GM12865 (cell line): ENCODE measurements at places on chromosomes 16 and 17.
A peak's percentile ranks its signal among the peaks of the same experiment; 100 is the strongest.

DNA sequence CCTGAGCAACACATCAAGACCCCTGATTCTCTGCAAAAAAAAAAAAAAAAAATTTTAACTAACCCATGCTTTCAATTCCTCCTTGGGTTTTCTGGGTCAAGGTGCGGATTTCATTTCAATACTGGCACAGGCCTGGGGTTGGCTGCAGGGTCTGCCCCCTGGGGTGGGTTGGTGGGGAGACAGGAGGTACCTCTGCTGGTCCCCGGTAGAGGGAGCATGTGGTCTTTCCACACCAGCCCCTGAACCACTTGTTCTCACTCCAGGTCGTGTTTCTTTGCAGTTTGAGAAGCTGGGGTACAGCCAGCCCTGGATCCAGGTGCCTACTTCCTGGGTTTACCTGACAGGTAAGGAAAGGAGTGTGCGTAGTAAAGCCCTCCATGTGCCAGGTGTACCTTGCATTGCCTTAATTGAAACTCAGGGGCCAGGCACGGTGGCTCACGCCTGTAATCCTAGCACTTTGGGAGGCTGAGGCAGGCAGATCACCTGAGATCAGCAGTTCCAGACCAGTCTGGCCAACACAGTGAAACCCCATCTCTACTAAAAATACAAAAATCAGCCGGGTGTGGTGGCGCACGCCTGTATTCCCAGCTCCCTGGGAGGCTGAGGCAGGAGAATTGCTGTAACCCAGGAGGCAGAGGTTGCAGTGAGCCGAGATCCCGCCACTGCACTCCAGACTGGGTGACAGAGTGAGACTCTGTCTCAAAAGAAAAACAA lies 21.8 kb downstream of the SDR42E2 start:
- DNase-seq: peak; percentile 46

DNA sequence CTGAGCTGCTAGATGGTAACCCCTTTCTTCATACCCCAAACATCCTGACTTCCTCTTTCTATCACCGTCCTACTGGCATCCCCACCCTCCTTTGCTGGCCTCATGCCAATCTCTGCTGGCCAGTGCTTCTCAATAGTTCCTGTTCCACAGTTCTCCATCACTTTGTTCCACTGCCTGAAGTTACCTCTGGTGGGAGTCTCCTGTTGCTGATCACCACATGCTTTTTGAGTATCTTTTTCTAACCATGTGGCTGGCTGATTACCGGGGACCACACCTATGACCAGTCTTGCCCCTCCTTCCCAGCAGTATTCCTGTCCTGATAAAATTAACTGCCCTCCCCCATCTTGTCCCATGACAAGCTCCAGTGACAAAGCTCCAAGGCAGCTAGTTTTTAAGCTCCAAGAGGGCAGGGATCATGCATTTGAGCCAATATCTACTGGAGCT lies 380.4 kb upstream of the CCL2 start:
- DNase-seq: no peak

DNA sequence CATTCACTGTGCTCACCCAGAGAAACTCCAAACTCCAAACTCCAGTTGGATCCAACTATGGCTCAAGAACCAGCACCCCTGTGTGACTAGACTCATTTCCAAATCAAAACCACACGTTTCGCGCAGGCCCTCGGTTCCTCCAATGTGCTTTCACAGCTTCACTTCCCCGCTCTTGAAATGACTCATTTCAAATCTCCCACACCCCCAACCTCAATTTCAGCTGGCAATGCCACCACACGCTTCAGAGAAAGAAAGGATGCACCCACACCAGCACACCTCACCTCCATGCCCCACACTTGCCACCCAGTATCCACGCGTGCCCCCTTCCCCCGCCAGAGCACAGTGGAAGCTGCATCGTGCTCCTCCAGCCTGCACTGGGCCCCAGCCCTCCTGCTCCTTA lies 9.0 kb downstream of the TMEM92 start:
- peak; percentile 85 for DNase-seq

DNA sequence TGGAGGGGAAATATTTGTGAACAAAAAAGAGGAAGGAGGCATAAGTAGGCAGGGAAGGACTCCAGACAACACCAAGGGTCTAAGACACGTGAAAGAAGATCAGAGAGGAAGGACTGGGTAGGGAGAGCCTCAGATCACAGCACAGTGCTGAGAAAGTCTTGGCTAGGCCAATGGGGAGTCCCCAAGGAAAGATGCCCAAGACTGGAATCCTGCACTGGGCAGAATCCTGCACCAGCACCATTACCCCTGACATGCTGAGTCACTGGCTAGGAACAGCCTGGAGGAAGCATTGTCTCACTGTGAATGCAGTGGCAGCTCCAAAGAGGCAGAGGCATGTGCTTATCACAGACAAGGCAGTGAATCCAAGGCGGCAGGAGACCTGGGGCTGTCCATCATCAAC lies 19.2 kb downstream of the CLEC19A start:
- DNase-seq: no peak

DNA sequence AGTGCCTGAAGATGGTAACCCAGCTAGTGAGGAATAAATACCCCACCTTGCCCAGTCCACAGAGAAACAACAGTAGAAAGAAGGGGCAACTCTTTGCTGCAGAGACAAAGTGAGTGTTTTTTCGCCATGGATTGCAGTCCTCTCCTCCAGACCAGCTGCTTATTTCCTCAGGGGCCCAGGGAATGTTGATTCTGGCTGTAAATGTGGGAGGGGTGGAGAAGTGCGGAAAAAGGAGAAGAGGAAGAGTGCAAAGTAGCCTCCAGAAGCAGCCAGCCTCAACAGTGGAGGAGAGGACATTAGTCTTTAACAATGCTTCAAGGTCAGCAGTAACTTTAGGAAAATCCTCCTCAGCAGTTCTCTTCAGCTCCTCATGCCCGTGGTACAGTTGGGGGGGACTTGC lies 8.1 kb upstream of the PHLPP2 start:
- DNase-seq: no peak

GRCh38 chr16:11805556-11805955 lies 8.5 kb upstream of the ZC3H7A start:
- DNase-seq: no peak

GRCh38 chr17:46834846-46835245 lies 16.4 kb upstream of the WNT3 start:
- DNase-seq: no peak

- DNase-seq: no peak
These were observed 10.5 kb downstream of the GAA start for GRCh38 chr17:80111702-80112470.

DNA sequence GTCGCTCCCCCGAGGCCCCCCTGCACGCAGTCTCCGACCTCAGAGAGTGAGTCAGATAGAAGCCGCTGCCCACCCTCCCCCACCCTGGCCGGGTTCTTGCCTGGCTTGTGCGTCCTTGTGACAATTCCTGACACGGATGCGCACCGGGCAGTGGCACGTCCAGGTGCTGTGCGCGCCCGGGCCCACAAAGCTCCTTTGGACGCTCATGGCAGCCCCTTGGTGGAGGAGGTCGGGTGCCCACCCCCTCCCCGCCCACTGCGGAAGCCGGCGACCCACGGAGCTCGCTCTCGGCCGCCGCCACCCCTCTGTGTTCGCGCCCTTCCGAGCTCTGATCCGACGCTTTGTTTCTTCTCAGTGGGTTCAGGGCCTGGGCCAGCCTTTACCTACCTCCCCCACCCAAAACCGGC lies 662 bp upstream of the TUBB3 start:
- DNase-seq: no peak

DNA sequence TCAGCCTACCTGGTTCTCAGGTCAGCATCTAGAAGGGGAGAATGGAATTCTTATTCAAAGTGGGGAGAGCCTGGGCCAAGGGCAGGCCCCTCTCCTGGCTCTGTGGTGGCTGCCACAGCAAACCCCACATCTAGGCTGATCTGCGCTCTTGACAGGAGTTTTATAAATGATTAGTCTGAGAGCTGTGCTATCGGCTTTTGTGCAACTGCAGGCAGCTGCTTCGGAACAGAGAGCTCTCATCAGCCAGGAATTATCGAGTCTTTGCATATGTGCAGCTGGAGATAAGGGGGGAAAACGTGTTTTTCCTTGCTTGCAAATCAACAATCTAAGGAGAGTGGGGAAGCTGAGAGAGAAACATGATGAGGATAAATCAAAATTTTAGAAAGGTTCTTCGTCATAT lies 91.7 kb downstream of the HS3ST3A1 start:
- no peak for DNase-seq

- no peak for DNase-seq
These were observed 38.0 kb downstream of the ARHGAP17 start for GRCh38 chr16:24976971-24977677.

DNA sequence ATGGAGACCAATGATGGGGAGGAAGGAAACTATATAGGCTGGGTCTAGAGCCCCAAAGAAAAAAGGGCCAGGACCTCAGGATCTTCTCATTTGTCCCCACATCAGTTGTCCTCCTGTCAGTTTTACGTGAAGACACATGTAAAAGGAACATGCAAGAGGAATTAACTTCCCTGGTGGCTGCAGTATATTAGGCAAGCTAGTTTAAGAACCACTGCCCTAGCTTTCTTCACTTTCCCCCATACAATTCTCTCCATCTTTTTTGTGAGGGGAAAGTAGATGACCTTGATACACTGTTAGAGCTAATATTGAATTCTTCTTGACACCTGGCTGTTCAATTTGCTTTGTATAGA lies 2.3 kb downstream of the MAP3K3 start:
- no peak for DNase-seq

- peak; percentile 93 for DNase-seq
These were observed 41.2 kb downstream of the C16orf87 start for GRCh38 chr16:46789499-46790414.

- peak; percentile 36 for DNase-seq
These were observed 24.5 kb downstream of the PIK3R5 start for GRCh38 chr17:8940866-8941471.

- peak; percentile 77 for DNase-seq
These were observed 22.7 kb upstream of the GPRC5B start for GRCh38 chr16:19907161-19907992.

DNA sequence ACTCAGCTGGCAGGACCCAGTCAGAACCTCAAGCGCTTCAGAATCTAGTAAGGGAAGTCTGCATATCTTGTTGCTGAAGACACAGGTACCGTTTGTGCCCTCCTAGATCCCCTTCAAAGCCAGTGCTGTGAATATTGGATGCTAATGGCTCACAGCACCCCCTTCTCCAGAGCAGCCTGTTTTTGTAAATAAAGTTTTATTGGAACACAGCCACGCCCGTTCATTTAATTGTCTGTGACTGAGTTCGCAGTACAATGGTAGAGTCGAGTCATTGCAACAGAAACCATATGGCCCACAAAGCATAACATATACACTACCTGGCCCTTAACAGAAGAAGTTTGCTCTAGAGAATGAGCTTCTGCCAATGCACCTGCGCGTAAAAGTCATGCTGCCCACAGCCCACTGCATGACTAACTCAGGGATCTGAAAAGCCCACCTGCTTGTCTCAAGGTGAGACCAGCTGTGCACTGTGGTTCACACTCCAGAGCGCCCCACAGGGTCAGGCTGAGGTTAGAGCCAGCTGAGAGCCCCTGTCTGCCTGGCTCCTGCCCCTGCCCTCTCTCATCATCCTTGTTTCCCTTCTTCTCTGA lies 48.8 kb downstream of the AIPL1 start:
- DNase-seq: no peak

DNA sequence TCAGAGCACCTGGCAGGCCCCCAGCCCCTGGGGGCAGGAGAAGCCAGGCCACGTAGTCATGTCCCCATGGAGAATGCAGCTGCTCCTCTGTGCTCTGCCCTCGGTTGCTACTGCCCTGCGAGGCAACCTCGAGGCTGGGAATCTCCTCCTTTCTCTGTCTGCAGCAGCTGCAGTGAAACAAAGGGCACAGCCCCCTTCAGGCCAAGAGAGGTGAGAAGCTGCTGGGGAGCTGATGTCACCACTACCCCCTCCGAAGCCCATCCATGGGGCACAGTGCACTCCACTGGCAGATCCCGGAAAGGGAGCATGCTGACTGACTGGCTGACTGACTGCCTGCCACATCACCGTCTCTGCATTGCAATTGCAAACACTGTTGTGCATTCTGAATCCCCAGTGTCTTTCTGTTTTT lies 103.7 kb downstream of the GRIN2A start:
- no peak for DNase-seq

DNA sequence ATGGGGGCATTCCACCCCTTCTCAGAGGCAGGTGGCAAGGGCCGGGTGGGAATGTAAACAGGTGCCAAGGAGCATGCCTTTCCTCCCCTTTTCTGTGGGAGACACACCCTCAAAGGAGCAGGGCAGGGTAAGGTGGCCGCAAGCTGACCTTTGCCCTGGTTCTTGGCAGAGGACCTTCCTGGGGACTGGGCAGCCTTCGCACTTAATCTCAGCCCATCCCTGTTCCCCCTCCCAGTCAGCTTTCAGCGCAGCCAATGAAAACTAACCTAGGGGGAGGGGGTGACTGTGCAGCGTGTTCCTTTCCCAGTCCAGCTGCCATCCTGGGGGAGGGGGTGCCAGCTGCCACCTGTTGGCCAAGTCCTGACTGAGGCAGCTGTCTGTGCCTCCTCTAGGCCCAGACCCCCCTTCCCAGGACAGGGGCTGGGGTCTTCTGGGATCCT lies 2.8 kb downstream of the TRAF4 start:
- DNase-seq: no peak

DNA sequence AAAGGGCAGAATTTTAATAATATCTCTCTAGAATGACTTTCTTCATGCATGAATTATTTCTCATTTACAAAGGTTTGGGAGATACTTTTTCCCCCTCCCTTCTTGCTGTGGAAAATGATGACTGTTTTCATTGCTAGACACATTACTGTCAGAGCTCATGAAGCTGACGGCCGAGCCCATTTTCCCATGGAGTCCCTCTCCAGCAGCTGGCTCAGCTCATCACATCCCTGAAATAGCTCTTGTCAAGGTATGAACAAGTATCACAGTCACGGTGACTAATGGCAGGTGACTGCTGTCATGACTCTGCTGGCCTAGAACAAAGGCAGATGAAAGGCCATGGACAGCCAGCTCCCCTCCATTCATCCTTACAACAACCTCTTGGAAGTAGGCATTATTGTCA lies 208.1 kb downstream of the ABCC12 start:
- DNase-seq: no peak

- no peak for DNase-seq
These were observed 22.5 kb downstream of the TIMM22 start for GRCh38 chr17:1019451-1019850.

DNA sequence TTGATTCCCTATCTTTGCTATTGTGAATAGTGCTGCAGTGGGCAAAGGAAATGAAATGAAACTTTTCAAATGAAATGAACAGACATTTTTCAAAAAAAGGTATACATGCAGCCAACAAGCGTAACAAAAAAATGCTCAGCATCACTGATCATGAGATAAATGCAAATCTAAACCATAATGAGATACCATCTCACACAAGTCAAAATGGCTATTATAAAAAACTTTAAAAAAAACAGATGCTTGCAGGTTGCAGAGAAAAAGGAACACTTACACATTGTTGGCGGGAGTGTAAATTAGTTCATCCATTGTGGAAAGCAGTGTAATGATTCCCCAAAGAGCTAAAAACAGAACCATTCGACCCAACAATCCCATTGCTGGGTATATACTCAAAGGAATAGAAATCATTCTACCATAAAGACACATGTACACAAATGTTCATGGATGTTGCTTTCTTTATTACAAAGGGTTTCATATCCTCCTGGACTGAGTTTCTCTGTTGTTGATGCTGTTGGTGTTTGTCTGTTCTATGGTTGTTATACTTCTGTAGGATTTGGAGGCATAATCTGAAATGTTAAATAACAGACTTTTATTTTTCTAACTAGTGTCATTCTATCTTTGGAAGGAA lies 99.3 kb upstream of the SOX9 start:
- no peak for DNase-seq
